Right hindlimb (tissue), 1 donor: ENCODE measurements at places on chromosomes 11 and 22.
A peak's percentile ranks its signal among the peaks of the same experiment; 100 is the strongest.

GRCh38 chr11:7706377-7706776 lies at the start of gene OVCH2:
Gene OVCH2 (minus strand): TSS chr11:7706477. CDS start chr11:7706394, 83 bp downstream.
- no peak for DNase-seq

DNA sequence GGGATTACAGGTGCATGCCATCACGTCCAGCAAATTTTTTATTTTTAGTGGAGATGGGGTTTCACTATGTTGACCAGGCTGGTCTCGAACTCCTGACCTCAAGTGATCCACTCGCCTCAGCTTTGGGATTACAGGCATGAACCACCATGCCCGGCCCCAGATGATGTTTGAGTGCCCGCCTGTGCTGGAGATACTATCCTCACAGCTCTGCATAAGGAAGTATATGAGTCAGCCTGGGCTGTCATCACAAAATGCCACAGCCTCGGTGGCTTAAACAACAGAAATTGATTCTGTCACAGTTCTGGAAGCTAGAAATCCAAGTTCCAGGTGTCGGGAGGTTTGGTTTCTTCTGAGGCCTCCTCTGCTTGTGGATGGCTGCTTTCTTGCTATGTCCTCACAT lies 119.3 kb downstream of the OSBP2 start:
- no peak for DNase-seq

- DNase-seq, result no peak
Measured at GRCh38 chr22:23036684-23037428, 33.5 kb upstream of the GNAZ start.

GRCh38 chr11:10605941-10606381 lies 37.5 kb upstream of the LYVE1 start:
- DNase-seq, result peak; percentile 76

DNA sequence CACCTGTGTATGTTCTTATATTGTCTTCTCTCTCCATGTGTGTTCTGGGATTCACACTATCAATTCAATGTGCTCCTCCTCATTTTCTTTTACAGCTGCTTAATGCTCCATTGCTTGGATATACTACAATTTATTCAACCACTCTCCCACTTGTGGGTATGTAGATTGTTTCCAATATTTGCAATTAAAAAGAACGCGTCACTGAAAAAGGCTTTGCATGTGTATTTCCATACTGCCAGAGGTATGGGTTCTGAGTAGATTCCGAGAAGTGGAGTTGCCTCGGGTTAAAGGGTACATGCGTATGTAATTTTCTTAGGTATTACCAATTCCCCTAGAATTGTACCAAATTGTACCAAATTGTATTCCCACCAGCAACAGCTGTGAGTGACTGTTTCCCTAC lies 7.0 kb upstream of the CAPN5 start:
- DNase-seq, result no peak

DNA sequence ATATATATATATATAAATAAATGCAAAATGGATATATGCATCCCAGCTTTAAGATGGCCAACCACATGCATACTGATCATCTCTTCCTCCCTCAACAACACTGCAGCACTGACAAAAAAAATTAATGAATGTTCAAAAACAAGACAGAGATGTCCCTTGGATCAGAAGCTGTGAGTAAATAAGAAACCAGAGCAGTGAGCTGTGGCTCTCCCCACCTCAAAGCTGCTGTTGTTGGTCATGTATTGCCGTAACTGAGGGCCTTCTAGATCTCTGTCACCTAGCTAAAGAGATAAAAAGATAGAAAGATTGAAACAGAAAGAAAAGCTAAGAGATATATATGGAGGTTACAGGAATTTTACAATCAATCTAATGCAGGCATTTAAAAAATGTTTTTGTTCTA lies 15.5 kb upstream of the TMEM135 start:
- DNase-seq, result no peak

DNA sequence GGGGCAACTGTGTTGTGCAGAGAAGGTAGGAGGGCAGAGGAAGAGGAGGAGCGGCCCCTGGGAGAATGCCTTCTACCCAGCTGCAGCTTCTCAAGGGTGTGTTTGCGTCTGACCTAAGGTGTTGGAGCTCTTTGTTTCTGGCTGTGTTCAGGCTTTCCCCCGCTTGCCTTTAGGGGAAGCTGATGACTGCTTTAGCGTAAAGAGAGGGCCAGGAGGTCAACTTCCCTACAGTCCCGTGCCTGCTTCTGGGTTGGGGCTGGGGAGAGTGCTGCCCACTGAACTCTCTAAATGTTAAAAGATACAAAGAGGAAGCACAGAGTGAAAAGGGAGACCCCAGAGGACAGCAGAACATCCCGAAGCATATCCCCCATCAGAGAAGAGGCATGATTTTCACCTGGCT lies 99.2 kb downstream of the PTPRJ start:
- no peak for DNase-seq

DNA sequence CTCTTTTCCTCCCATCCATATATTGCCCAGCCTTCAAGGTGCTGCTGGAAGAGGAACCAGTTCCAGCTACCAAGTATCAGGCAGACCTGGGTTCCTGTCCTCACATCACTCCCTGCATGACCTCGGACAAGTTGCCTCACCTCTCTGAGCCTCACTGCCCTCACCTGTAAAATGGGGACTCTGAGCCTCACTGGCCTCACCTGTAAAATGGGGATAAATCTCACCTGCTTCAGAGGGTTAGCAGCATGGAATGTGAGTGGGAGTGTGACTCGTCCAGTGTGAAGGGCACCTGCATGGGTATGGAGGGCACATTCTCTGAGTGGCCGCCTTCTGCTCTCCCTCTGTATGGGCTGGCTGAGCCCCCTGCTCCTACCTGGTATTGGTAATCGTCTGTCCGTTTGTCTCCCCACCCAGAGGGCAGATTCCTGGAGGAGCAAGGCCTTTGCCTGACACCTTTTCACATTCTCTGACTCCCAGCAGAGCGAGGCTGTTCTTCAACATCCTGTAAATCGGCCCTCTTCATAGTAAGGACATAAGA lies 3.7 kb downstream of the GRIK4 start:
- no peak for DNase-seq

DNA sequence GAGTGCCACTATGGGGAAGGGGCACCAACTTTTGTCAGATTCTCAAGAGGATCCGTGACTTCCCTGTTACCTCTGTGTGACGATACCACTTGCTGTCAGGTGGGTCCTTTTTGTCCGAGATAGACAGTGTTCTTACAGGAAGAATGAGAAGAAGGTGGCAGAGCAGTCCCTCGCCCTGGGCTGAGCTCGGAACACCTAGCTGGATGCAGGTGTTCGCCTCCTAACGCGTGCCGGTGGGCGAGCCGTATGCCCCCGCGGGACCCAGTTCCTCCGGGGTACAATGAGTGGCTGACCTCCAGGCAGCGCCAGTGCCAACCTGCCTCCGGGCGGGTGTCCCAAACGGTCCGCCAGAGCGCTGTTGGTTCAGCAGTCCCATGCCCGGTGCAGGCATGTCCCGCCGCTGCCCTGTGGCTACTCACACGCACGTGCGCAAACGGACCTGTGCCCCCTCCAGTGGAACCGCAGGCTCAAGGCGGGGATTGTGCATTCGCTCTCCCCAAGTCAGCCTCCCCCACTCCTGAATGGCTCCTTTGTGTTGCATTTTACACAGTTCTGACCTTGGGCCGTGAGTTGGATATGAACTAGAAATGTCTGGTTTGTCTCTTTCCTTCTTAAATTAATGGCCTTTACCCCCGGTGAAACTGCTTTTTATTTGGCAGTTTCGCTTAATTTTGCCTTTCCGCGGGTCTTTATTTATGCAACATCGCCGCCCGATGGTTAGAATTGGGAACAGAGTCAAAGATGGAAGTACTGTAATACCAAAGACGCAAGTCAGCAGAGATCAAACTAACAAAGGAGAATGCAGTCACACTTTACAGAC lies 1.1 kb upstream of the ABTB2 start:
- peak; percentile 87 for DNase-seq

GRCh38 chr11:2203440-2204259 lies 32.0 kb upstream of the TH start:
- peak; percentile 12 for DNase-seq

- no peak for DNase-seq
Measured at GRCh38 chr11:105863523-105863922, 158.5 kb downstream of the MSANTD4 start.

DNA sequence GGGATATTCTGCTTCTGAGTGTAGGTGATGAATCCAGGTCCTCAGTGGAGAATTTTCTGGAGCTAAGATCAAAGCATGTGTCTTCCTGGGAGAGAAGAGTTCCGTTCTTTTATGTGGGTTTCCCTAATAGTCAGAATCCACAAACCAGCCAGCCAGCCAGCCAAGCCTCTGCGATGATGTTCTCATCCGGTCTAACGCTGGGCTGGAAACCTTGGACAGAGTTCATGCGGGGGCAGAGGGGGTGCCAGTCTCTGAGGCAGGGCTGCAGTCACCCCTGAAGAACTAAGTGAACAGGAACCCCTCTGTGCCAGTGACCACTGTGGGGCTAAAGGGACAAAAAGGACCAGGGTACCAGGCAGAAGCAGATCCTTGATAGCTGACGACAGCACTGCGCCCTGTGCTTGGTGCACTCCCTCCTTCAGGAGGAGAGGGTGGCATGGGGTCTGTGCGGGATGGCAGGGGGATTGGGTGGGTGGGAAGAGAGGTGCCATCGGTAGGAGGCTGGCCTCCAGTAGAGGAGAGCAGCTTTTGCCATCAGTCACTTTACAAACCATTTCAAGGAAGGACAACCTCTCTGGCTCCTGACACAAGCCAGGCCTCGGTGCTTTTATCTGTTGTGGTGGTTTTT lies 27.1 kb downstream of the ADAMTS15 start:
- peak; percentile 8 for DNase-seq

DNA sequence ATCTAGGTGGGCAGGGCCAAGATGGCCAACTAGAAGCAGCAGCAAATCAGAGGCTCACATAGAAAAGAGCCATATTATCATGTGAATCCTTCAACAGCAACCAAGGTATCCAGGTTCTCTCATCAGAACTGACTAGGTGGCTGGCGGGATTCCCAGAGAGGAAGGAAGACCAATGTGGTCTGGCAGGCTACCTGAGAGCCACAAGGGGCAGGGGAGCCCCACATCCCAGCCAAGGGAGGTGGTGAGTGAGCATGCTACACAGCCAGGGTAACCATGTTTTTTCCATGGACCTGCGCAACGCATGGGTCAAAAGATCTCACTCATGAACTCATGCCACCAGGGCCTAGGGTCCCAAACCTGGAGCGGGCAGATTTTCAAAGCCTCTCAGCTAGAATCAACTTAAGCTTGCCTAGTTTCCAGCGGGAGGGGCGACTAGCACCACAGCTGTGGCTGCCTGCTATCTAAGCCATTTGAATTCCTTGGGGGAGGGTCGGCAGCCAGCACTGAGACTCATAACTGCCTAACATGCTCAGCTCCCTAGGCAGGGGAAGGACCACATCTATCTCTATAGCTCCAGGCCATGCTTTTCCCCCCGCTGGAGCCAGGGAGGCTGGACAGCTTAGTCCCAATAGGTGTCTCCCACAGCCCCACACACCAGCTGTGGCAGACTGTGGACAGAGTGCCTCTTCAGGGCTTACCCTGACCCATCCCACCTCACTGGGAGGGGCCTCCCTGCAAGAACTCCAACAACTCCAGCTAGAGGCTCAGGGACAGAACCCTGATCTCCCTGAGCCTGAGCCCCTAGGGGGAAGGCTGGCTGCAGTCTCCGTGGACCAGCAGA lies 28.7 kb upstream of the CASP12 start:
- peak; percentile 21 for DNase-seq

DNA sequence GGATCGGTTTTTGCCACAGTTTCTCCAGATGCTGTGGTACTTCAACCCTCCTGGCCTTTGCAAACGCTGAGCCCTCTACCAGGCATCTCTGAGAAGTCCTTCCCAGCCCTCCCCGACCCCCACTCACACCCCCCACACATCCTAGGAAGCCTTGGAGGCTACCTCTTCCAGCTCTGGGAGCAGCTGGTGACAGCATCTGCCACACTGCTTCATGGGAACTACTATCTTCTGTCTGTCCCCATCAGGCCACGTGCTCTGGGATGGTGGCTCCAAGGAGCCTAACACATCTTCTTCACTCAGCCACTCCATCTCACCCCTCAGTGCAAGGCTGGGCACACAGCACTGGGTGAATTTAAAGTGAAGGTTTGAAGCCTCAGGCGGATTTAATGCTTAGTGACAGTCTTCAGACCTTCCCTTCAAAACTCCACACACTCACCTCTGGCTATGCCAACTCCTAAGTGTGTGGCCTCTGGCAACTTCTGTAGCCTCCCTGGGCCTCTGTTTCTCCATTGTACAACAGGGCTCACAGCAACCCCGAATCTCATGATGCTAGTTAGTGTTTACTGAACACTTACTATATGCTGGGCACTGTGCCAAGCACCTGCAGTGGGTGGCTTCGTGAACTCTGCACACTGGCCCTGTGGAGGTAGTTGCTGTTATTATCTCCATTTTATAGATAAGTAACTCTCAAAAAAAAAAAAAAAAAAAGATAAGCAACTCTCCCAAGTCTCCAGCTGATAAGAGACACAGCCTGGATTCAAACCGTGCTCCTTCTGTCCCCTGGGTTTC lies 7.3 kb upstream of the TP53I11 start:
- DNase-seq, result no peak

DNA sequence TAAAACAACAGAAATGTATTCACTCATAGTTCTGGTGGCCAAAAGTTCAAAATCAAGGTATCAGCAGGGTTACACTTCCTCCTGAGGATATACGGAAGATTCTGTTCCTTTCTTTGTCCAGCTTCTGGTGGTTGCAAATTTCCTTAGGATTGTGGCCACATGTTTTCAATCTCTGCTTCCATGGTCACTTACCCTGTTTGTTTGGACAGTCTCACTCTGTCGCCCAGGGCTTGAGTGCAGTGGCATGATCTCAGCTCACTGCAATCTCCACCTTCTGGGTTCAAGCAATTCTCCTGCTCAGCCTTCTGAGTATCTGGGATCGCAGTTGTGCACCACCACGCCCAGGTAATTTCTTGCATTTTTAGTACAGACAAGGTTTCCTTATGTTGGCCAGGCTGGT lies 534.3 kb downstream of the KCNA4 start:
- no peak for DNase-seq

DNA sequence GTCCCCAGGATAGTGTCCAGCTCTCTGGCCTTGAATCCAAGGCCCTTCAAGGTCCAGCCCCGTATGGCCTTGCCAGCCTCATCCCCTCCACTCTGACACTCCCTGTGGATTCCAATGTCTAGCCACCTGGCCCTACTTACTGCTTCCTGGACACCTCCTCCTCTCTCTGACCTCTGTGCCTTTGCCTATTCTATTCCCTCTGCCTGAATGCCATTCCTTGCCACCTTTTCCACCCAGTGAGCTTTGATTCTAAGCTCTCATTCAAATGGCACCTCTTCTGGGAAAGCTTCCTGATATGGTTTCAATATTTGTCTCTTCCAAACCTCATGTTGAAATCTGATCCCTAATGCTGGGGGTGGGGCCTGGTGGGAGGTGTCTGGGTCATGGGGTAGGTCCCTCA lies 31.9 kb upstream of the TTLL12 start:
- no peak for DNase-seq

- no peak for DNase-seq
Measured at GRCh38 chr11:68950270-68950669, 30.5 kb downstream of the MRGPRD start.
